Esophagus squamous epithelium (tissue), 5 donors: ENCODE measurements at places on chromosomes 13 and 19. TPM values are rescaled to one million over a fixed set of nuclear protein-coding genes. Genes with fewer than 3 reads are reported as not detected.

COX7A1 gene
- 2.0 TPM for total RNA-seq

- DNase-seq = no peak
These were observed 1029.2 kb upstream of the PCDH20 start for GRCh38 chr13:62444805-62445204.

- no peak for DNase-seq
These were observed 30.0 kb downstream of the TSSK6 start for GRCh38 chr19:19485161-19485997.

DNA sequence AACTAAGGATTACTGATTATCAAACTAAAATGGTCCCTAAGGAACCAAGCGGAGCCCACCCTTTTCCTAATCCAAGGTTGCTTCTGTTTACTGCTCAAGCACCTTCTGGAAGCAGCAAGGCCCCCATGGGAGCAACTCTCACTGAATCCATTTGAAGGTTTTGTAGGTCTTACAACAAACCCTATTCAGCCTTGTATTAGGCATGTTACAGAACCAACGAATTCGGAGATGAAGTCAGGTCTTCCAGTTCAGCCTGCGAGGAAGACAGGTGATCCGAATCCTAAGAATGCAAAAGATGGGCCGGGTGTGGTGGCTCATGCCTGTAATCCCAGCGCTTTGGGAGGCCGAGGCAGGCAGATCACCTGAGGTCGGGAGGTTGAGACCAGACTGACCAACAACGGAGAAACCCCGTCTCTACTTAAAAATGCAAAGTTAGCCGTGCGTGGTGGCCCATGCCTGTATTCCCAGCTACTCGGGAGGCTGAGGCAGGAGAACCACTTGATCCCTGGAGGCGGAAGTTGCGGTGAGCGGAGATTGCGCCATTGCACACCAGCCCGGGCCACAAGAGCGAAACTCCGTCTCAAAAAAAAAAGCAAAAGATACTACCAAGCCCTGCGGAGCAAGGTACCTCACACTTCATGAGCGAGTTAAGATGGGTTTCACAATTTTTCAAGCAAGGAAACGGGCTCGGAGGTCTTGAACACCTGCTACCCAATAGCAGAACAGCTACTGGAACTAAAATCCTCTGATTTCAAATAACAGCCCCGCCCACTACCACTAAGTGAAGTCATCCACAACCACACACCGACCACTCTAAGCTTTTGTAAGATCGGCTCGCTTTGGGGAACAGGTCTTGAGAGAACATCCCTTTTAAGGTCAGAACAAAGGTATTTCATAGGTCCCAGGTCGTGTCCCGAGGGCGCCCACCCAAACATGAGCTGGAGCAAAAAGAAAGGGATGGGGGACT, 609 bp downstream of the ZAR1L start:
- no peak for DNase-seq

C13orf46 gene
- total RNA-seq = not detected

GRCh38 chr13:88000239-88000638, 329.1 kb downstream of the SLITRK5 start:
- DNase-seq = no peak

CPB2 gene
- total RNA-seq = not detected
